ENCODE measurements at places on chromosomes 13 and 19. TPM values are rescaled to one million over a fixed set of nuclear protein-coding genes. Genes with fewer than 3 reads are reported as not detected.

Gene ZNF90
- total RNA-seq = 5.6 TPM

Gene CRB3
- 5.7 TPM for total RNA-seq

Gene ZNF433
- total RNA-seq = 0.10 TPM

Gene PSG4
- 0.21 TPM for total RNA-seq

Gene FOXO1
- total RNA-seq = 36.4 TPM

Gene UCHL3
- total RNA-seq = 20.6 TPM

Gene ZNF132
- total RNA-seq = 12.9 TPM

Gene CCNA1
- not detected for total RNA-seq

Gene DPF1
- 0.51 TPM for total RNA-seq

Gene PRR19
- total RNA-seq = 0.38 TPM

Gene ASF1B
- total RNA-seq = 2.1 TPM

Gene COL5A3
- total RNA-seq = 0.05 TPM

Gene ZNF541
- 1.5 TPM for total RNA-seq

Gene PSG7
- total RNA-seq = not detected

Gene ABHD8
- 7.7 TPM for total RNA-seq

Gene APOC4
- not detected for total RNA-seq

Gene ZNF579
- total RNA-seq = 11.0 TPM

Gene PCDH20
- total RNA-seq = not detected

Gene THSD8
- total RNA-seq = not detected

Gene SLC1A6
- not detected for total RNA-seq

Gene NBEA
- 0.15 TPM for total RNA-seq

Gene ADGRE2
- 1.7 TPM for total RNA-seq

Gene CEACAM21
- total RNA-seq = 43.1 TPM

Gene CAPN12
- total RNA-seq = 2.7 TPM

Gene CACNG7
- total RNA-seq = not detected

Gene ACP5
- total RNA-seq = 25.2 TPM

Gene FGF21
- total RNA-seq = not detected

Gene ZNF577
- total RNA-seq = 13.3 TPM

Gene CGB2
- total RNA-seq = not detected

Gene ZGLP1
- 1.2 TPM for total RNA-seq

Gene PRMT1
- total RNA-seq = 173 TPM

Gene ZIM2
- total RNA-seq = not detected

Gene OR7A5
- not detected for total RNA-seq

Gene EDNRB
- total RNA-seq = 0.32 TPM

Gene PTH2
- total RNA-seq = not detected

Gene PDE4C
- not detected for total RNA-seq

Gene KLK11
- not detected for total RNA-seq

Gene HSD17B14
- total RNA-seq = 0.70 TPM

Gene CGB1
- total RNA-seq = not detected

Gene ODAD3
- total RNA-seq = not detected

Gene FREM2
- total RNA-seq = not detected

Gene STAP2
- 4.6 TPM for total RNA-seq

Gene IL4I1
- total RNA-seq = 6.5 TPM

Gene PLK5
- not detected for total RNA-seq

Gene HIPK4
- total RNA-seq = not detected

Gene NMRK2
- total RNA-seq = not detected

Gene PSG1
- total RNA-seq = 0.37 TPM

Gene OLFM2
- 18.1 TPM for total RNA-seq

Gene ZNF628
- 26.6 TPM for total RNA-seq
